ENCODE measurements at places on chromosomes 7 and 10. TPM values are rescaled to one million over a fixed set of nuclear protein-coding genes. Genes with fewer than 3 reads are reported as not detected.
A peak's percentile ranks its signal among the peaks of the same experiment; 100 is the strongest.

DNA sequence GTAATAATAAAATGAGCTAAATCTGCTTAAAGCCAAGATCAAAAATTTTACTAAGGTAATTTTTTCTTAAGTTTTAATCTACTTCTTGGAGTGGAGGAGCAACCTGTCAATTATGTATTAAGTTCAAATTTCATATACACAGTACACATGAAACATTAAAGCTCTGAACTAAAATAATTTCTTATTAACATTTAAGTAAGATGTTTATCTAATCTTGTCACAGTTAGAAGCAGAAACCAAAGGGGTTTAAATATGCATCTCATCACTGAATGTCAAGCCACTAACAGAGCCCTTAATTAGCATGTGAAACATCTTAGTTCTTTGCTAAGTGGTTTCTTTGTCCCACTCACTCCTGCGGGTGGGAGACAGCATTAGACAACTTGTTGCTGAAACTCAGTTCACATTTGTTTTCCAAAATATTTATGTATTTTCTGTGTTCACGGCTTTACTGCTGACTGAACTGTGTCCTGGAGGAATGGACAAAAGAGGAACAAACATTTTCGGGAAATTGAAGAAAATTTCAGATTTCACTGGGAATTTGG, 130.9 kb upstream of the MBL2 start:
- H3K27ac ChIP-seq = no peak overlapping the region
- no peak for DNase-seq
- H3K4me1 ChIP-seq = no peaks in the 10 kb centered on the region
- no peaks in the 10 kb centered on the region for H3K27me3 ChIP-seq
- H3K36me3 ChIP-seq = no peaks in the 10 kb centered on the region

DNA sequence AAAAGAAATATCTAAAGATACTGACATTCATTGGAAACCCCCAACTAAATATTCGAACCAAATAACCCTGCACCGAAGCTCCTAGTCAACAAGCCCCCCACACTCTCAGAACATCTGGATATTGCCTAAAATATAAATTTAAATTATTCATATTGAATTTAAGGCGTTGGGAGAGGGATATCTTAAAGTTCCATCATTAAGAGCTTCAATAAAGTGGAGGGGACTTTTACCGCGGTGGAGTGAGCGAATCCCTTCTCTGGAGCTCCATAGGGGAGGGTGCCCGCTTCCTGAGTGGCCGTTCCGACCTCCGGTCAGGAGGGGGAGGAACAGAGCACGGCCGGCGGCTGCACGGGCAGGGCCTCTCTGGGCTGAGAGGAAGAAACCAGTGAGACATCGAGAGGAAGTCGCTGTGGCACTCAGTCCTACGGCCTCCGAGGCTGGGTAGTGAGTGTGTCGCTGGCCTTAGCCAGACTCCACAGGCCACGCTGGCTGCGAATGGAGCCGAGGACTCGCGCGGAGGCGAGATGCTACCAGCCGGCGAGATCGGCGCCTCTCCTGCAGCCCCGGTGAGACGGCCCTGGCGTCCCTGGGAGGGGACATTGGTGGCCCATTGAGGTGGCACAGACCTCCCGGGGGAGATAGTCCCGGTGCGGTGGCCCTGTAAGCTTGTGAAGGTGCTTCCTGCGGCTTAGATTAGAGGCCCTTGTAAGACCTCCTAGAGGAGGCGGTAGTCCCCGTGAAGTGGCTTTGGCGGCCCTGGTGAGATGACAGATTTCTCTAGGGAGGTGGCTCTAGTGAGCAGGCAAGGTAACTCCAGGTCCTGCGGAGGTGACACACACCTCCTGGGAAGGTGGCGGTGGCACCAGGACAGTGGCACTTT, at the start of gene RINT1:
Gene RINT1 (plus strand): TSS at position 410 of the 880 bp plus-strand sequence. CDS start 115 bp downstream, at position 525.
- peak; percentile 95 for DNase-seq
- H3K4me3 ChIP-seq = peak within 1 kb of the TSS; percentile 96

DNA sequence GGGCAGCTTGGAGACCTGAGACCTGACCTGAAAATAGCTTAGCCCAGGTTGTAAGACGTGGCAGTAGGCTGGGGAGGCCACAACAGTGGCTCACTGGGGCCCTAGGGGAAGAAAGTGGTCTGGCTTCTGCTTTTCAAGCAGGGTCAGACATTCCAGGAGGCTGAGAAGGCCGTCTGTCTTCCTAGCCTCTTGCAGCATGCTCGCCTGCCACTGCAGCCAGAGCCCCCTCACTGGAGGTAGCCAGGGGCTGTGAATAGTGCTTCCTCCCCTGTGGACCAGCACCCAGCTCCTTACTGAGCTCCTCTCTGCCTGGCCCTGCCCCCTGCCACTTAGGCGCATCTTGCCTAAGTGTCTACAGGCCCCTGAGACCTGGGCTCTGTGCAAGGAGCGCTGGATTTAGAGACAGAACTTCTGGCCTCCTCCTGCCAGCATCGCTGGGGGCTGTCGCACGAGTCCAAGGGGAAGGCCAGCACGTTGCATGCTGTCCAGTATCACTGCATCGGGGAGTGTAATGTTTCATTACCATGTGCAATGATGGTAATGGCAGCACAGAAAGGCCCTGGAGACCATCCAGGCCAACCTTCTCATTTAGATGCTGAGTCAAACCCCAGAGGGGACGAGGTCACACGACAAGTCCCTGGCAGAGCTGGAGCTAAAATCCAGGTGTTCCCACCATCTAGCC, 12.7 kb downstream of the ZMIZ1 start:
- H3K4me1 ChIP-seq = peaks cover 99% of the 10 kb centered on the region
- H3K36me3 ChIP-seq = no peaks in the 10 kb centered on the region
- H3K4me3 ChIP-seq = no peak overlapping the region
- H3K27me3 ChIP-seq = no peaks in the 10 kb centered on the region
- peak overlapping the region; percentile 73 for H3K27ac ChIP-seq
- DNase-seq = no peak

DNA sequence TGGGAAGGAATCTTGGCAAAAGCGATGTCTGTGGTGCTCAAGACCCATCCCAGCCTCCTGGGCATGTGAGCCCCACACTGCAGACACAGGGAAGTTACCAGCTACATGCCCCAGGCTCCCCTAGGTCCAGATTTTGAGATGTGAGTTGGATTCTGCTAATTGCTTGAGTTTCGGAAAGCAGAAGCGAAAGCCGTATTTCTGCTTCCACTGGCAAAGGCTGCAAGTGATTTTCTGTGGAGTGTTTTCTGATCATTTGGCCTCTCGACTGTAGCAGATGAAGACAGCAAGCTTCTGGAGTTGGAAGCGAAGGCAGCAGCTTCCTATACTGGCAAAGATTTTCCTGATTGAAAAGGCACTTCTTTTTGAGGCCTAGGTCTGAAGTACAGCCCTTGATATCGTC, 29.6 kb downstream of the ANKRD16 start:
- H3K4me3 ChIP-seq = no peak overlapping the region
- H3K27me3 ChIP-seq = no peaks in the 10 kb centered on the region
- DNase-seq = no peak
- H3K4me1 ChIP-seq = no peaks in the 10 kb centered on the region

DNA sequence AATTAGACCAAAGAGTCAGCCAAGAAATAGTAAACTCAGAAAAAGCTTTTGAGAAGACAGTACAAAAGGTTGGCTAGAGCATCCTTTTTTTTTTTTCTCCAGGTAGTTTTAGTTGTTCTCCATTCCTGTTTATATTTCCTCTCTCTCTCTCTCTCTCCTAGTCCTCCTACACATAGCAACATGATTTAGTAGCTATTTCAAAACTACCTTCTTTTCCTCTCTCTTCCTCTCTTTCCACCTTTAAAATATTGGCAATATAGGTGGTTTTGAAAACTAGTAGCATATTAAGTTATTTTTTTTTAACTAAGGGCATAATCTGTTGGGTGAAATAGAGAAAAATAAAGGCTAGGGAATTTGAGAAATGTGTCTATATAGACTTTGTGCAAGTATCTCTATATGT, 5.0 kb downstream of the SKIDA1 start:
- peaks cover 73% of the 10 kb centered on the region for H3K4me1 ChIP-seq
- no peaks in the 10 kb centered on the region for H3K27me3 ChIP-seq
- no peak for DNase-seq
- H3K4me3 ChIP-seq = peak overlapping the region; percentile 57

DNA sequence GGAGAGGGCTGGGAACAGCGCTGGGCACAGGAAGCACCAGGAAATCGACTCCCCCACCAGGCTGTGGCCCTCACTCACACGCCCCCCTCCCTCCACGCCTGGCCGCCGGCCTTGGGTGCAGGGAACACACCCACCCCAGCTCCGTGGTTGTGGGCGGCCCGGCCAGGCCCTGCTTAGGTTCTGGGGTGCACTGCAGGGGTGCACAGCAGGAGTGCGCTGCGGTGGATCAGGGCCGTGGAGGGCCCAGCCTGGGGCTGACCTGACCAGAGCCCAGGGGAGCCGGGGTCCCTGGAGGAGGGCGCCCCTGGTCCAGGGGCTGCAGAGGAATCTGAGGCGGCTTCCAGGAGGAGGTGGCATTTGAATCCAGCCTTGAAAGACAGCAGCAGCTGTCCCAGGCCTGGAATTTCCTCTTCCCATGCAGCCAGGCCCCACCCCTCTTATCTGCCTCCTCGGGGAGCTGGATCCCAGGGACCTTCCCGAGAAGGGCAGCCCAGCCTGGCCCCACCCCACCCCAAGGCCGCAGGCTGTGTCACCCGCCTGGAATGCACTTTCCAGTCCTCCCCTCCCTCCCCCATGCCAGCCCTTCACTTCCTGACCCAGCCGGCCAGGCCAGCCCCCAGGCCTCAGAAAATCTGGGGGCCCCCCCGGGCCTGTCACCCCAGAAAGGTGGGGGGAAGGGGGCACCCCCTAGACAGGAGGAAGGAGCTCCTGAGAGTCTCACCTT, 18.4 kb upstream of the PDGFA start:
- H3K27ac ChIP-seq = no peak overlapping the region
- no peak for DNase-seq
- H3K36me3 ChIP-seq = no peaks in the 10 kb centered on the region
- peaks cover 15% of the 10 kb centered on the region for H3K4me1 ChIP-seq

GRCh38 chr10:712575-712974, 23.1 kb upstream of the DIP2C start:
- no peak overlapping the region for H3K27ac ChIP-seq
- no peak overlapping the region for H3K4me3 ChIP-seq
- DNase-seq = no peak
- no peaks in the 10 kb centered on the region for H3K36me3 ChIP-seq
- no peaks in the 10 kb centered on the region for H3K4me1 ChIP-seq

DNA sequence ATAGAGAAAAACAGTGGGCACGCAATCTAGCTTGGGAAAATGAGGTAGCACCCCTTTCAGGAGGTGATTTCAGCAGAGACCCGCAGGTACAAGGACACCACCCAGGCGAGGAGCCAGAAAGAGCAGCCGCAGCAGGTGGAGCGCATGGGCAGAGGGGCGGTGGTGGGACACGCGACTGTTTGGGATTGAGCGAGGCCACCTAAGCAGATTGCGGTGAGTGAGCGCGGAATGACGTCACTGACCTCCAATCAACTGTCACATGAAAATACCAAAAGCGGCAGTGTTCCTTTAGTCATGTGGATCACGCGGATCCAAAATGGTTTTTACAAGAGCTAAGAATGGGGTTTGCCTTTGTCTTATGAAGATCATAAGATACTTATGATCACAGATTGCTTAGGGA, 40.2 kb upstream of the SLC26A3 start:
- H3K4me3 ChIP-seq = no peak overlapping the region
- no peaks in the 10 kb centered on the region for H3K27me3 ChIP-seq
- DNase-seq = no peak
- H3K36me3 ChIP-seq = no peaks in the 10 kb centered on the region

ACTA2 gene
- total RNA-seq = 8,723 TPM

COPG2 gene
- total RNA-seq = 10.1 TPM

NUTM2A gene
- 2.3 TPM for total RNA-seq

ELN gene
- 425 TPM for total RNA-seq

All from esophagus muscularis mucosa (tissue), 4 donors.